ENCODE measurements at places on chromosomes 13 and 19. TPM values are rescaled to one million over a fixed set of nuclear protein-coding genes. Genes with fewer than 3 reads are reported as not detected.

DNA sequence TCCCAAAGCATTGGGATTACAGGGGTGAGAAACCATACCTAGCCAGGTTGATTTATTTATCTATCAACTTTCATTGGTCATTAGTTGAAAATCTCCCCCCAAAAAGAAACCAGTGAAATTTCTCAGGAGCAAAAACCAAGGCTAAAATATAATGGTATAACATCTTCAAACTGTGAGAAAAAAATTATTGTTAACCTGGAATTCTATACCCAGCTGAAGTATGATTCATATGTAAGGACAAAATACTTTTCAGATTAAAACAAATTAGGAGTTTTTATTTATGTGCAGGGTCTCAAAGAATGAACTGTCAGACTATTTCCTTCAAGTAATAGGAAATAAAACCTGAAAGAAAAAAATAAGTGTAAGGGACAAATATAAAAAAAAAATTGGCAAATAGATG is 1053.9 kb downstream of the UQCRFS1 start:
- no peak for DNase-seq

- no peak for DNase-seq
These were observed 395.1 kb downstream of the FOXO1 start for GRCh38 chr13:40271271-40271885.

DNA sequence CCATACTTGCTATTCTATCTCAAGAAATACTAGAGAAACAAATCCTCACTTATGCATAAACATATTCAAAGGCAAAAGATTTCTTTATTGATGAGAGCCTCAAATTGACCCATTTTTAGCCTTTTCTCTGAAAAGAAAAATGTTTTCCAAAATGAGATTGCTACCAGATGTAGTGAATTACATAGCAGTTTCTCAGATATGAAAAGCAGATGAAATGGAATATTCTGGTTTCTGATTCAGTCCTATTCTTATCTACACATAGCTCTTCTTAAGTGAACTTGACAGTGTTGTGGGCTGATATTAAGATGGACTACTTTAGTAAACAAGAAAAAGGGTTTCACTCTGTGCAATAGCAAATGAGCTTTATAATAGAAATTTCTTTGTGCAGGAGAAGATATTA is 183.5 kb downstream of the DNAJC15 start:
- no peak for DNase-seq

DNA sequence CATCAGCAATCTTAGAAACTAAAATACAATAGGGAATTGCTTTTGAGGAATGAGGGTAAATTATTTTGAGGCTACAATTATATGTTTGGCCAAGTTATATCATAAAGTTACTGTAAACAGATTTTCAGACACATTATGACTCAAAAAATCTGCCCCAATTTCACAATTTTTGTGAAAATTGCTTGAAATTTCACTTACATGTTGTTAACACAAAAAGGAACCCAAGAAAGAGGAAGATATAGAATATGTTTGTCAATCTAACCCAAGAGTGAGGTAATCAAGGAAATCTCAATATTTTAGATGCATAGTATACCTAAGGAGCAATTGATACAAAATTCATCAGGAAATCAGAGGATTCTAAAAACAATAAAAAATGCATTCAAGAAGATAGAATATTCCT is 73.9 kb upstream of the FNDC3A start:
- no peak for DNase-seq

DNA sequence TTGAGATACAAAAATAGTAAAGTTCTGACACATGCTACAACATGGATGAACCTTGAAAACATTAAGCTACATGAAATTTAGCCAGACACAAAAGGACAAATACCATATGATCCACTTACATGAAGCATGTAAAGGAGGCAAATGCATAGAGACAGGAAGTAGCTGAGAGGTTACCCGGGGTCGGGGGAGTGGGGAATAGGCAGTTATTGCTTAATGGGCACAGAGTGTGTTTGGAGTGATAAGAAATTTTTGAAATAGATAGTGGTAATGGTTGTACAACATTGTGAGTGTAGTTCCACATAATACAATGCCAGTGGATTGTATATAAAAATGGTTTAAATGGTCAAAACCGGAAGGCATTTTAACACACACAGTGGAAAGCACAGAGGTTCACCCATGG is 4.3 kb downstream of the N4BP2L1 start:
- DNase-seq: no peak

GRCh38 chr19:11421371-11422098 is 2.4 kb upstream of the RGL3 start:
- peak; percentile 62 for DNase-seq

PGLYRP2 gene
- total RNA-seq: not detected
